Activated CD4-positive, alpha-beta T cell treated with anti-CD3 and anti-CD28 coated beads, Interleukin-2, Interleukin-6, amounts not matched to agents 100 ng/mL and 50 ng/mL, durations not matched to agents 16 hours and 8 hours (primary cell): ENCODE measurements at places on chromosomes 5 and 9.

DNA sequence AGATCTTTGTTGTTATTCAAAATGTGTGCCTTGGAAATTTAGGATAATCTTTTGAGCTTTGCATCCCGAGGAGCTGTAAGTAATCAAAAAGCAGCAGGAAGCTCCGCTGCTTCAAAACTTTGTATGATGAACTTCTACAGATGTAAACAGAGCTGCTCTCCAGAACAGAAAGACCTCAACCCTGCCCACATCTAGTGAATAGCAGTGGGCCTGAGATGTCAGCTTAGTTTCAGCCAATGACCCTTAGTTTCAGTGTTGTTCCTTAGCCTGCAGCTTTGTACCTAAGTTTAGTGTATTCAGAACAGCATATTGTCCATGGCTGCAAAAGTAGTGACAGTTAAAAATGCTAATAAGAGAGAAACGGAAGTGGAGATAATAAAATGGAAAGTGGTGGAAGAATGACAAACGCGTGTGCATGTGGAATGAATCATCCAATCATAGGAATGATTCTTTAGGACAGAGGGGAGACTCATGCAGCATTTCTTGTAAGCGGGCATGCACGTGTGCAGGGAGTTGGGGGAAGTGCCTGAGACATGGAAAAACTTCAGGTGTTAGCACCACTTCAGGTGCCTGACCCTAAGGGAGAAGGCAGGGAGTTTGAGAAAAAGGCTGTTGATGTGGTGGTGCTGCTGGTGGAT, 24.9 kb downstream of the SNX24 start:
- no peak for DNase-seq

- no peak for DNase-seq
Observed at GRCh38 chr9:100066539-100066938, 32.3 kb downstream of the ERP44 start.

DNA sequence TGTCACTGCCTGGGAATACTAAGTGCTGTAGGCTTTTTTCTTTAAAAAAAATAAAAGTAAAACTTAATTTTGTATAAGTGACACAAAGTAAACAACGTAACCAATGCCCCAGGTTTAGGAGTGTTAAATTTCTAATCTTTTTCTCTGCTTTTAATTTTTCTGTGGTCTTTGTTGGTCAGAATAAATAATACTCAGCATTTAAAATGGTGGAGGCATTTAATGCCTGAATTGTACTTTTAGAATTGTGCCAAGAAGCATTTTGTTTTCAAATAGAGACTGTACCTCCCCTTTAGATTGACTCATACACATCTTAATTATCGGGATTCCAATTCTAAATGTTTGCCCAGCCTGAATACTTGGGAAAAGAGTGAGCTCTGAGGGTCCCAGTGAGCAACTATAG, 1.6 kb downstream of the DMXL1 start:
- DNase-seq, result no peak

GRCh38 chr5:105840800-105841199, 1829.9 kb downstream of the EFNA5 start:
- DNase-seq, result no peak

DNA sequence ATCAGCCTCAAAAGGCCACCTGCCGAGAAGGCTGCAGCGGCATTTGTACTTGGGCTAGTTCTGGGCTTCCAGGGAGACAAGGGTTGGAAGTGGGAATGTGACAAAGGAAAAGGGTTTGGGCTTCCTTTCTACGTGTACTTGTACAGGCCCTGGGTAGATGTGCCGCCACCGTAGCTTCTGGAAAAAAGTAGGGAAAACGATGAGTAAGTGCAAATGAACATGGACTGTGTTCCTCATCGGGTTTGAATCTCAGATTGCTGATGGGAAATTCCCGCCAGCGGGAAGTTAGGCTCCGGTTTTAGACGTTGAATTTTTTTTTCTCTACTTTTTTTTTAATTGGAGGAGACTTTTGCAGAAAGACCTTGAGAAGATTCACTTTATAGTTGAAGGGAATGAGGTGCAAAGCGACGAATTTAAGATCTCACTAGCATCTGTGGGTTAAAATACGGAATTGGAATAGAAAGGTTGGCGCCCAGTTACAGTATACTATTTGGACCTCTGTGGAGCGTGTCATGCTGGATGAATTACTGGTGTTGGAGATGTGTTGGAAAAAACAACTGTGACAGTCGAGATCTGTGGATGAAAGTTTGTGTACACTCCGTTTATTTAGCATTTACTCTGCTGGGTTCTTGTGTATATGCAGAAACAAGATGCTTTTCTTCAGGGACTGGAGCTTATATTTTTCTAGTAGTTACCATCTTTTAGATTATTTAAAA, 1.2 kb downstream of the G3BP1 start:
- no peak for DNase-seq

DNA sequence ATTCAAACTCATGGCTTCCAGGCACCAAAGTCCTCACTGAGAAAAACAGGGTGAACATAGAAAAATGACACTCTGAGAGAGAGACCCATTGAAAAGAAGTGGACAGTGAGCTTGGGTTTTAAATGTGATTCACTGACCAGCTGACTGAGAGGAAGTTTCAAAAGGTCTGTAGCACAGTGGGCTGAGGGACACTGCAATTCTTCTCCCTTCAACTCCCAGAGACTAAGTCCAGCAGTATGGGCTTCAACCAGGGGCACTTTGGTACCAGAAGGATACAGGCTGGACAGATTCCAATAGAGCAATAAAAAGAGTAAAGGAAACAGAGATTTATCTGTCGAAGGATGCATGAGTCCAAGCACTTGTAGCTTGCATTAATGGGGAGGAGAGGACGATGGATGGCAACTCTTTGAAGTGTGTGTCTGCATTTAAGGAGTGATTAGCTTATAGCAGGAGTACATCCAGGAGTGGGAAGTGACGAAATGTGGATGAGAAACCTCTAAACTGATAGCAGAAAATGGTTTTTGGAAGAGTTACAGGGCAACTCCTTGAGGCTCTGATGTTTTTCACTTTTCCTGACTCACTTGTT, 117.0 kb upstream of the ANKRD55 start:
- DNase-seq, result no peak

DNA sequence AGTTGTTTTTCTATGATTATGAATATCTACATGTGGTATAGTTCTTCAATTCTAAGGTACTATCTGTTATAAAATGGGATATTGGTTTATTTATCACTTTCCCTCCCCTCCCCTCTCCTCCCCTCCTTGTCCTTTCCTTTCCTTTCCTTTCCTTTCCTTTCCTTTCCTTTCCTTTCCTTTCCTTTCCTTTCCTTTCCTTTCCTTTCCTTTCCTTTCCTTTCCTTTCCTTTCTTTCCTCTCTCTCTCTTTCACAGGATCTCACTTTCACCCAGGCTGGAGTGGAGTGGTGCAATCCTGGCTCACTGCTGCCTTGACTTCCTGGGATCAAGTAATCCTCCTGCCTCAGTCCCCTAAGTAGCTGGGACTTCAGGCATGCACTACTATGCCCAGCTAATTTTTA, 466.8 kb downstream of the DMAC1 start:
- DNase-seq, result no peak
